ENCODE measurements at places on chromosomes 7 and 10.

DNA sequence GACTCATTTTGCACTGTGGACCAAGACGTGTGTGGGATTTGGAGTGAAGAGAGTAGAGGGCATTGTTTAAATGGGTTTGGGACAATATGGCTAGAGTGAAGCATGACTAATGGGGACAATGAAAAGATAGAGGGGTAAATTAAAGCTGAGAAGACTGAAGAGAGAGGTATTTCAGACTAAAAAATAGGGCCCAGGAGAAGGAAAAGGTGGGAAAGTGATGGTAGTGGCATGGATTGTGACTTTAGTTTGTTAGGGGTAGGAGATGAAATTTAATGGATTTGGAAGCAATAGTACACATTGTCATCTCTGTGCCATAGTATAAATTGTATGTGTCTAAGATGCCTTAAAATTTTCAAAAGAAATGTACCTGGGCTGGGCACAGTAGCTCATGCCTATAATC lies 18.2 kb downstream of the CDK1 start:
- DNase-seq, result no peak

DNA sequence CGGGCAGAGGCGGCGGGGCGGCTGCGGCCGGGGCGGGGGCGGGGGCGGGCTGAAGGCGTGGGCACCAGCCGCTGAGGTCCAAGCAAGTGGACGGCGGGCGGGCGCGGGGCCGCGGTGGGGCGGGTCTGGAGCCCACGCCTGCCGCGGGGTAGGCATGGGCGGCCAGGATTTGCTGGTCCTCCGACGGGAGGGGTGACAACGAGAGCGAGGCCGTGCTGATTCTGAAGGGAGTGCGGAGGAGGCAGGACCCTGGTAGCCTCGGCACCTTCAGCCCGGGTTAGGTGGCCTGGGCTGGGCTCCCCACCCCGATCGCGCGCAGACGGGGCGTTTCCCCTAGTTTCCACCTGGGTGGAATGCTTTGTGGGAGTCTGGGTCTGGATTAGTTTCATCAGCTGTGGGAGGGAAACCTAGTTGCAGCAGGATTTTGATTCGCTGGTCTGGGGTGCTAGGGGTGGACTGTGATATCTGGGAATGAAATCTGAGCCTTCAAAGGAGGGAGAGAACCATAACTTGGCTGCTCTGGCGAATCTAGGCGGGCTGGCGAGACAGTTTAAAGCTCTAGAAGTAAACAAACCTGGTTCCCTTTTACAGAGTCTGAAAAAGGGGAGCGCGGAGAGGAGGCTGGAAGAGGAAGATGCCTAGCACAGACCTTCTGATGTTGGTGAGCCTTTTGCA lies 609 bp downstream of the SGPL1 start:
- peak; percentile 36 for DNase-seq

DNA sequence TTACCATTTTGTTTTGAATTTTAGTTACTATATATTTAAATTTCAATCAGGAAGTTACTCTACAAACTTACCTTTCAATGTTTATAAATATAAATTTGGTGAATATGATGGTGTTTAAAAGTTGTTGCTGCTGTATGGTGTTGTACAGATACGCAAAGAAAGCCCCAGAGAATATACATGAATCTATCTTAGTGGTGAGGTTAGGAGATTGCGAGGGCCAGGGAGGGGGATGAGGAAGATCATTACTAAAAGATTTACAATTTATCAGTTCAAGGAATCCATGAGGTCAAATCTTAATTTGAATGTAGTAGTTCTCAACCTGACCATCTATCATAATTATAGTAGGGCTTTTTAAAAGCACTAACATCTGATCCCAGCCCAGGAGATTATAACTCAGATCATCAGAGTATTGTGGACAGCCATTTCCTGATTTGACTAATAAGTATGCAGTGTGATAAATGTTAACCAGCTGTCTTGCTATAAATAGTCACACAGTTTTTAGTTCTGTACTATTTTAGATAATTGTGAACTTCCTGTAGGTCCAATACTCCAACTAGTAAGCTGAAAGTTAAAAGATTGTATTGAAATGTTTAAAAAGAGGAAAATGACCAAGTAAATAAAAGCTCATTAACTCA lies 23.6 kb downstream of the FAM3C start:
- peak; percentile 40 for DNase-seq

DNA sequence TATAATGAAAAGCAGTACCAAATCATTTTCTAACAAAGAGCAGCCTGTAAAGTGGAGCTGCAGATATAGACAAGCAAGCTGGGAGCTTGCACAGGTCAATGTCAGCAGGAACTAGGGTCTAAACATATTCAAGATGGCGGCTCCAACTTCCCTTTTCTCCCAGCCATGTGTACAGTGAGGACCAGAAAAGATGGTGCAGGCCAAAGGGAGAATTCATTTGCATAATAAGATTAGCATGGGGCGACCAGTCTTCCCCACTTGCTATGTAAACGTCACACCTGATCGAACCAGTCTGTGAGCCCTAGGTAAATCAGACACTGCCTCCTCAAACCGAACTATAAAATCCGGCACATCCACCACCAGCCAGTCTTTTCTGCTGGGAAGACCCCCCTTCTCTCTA lies 4.4 kb upstream of the RAPGEF5 start:
- DNase-seq, result no peak

- DNase-seq, result no peak
These were observed 9.2 kb downstream of the NPFFR1 start for GRCh38 chr10:70274643-70275042.

GRCh38 chr7:51077987-51078370 lies 238.6 kb downstream of the COBL start:
- DNase-seq, result no peak

DNA sequence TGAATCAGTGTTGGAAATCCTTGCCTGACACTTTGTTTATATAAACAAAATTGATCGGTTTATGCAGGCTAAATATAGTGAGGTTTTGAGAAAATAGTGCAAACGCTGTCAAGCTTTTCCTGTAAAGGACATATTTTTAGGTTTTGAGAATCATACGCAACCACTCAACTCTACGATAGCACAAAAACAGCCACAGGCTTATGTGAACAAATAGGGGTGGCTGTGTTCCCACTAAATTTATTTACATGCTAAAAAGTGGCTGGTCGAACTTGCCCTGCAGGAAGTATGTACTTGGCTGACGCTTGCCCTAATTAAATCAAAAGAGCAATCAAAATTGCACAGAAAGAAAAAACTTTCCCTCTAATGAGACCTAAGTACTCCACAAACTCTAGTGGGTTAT lies 234.7 kb upstream of the CACNA2D1 start:
- no peak for DNase-seq

DNA sequence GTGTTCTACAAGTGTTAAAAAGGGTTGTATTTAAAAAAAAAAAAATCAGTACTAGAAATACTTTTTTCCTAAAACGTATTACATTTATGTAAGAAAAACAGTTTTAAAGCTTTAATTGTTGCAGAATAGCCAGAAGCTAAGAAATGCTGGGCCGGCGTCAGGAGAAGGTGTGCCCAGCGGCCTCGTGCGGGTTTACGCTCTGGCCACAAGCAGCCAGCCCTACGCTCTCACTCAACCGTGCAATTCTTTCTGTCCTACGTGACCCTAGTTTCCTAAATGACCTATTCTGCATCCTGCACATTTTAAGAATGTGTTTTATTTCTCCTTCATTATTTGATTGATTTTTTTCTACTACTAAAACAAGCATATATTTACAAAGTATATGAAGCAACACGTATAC lies 279.7 kb upstream of the KLF14 start:
- no peak for DNase-seq

DNA sequence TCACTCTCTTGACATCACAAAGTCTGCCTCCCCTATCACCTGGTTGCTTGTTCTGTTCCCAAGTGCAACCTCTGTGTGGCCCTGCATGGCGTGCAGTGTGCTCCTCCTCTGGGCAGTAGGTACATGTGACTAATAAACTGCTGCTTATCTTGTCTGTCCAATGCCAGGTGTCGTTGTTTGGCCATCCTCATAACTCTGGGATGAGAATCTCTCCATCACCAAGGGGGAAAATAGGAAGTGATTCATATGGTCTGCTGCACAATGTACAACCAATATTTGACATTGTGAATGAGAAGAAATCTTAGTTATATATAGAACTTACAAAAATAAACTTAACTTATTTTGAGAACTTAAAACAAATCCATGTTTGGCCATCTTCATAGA lies 135.2 kb downstream of the INHBA start:
- no peak for DNase-seq

GRCh38 chr10:125344573-125345171 lies 184.3 kb upstream of the CTBP2 start:
- no peak for DNase-seq

DNA sequence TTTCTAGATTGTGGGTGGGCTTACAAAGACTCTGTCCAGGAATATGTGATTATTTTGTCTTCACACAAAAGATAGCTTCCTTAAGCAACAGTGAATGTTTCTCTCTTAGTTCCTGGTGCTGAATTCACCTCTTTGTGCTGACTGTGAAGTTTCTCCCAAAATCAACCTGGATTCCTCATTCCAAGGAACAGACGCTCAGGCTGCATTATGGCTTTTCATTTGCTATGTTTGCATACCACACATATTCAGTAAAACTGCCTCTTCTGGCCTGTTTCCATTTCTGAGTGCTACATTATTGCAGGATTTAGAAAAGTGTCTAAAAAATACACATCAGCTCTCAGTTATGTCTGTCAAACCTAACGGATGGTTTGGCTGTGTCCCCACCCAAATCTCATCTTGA lies 21.5 kb downstream of the MACROH2A2 start:
- no peak for DNase-seq

GRCh38 chr7:73977619-73978618 lies 50.1 kb upstream of the ELN start:
- no peak for DNase-seq

DNA sequence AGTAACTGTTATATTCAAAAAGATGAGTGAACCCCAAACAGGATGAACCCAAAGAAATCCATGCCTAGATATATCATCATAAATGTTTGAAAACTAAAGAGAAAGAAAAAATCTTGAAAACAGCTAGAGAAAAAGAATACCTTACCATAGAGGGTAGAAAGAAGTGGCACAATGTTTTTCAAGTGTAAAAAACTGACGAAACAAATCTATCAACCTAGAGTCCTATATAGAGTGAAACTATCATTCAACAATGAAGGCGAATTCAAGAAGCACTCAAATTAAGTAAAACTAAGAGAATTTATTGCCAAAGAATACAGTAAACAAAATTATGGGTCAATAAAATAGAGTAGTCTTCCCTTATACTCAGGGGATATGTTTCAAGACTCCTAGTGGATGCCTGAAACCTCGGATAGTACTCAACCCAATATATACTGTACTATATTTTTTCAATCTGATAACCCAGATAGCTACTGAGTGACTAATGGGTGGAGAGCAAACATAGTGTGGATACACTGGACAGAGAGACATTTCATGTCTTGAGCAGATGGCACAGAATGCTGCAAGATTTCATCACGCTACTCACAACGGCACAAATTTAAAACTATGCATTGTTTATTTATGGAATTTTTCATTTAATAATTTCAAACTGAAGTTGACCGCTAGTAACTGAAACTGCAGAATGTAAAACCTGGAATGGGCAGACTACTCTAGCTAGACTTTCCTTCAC lies 52.6 kb upstream of the TMEM106B start:
- no peak for DNase-seq

DNA sequence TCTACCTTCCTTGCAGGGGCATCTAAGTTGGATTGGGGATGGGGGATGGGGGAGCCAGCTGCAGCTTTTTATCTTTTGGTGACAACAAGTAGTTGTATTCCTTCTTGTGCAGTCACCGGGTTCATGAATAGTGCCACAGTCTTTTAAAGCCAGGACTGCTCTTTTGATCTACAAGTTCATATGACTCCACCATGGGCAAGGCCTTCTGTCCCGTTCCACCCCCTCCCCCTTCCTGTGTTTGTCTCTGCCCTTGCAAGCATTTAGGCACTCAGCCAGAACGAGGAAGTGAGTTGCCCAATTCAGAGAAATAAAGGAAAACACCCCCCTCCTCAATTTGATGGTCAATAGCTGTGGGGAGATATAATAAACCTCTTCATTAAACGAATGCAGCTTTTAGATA lies 44.8 kb upstream of the EGR2 start:
- no peak for DNase-seq

DNA sequence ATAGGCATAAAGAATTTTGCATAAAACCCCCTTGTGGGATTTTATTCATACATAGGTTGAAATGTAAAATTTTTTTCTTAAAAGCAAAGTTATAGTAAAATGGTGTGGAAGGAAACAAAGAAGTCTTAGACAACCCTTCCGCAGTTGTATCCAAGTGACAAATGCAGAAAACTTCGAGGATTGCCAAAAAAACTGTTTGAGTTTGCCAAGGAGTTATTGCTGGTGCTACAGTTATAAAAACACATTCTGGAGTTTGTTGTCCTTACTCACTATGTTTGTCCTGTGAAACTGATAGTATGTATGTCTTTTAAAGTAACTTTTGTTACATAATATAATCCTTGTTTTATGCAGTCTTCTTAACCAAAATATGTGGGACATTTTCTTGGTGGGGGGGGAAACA lies 120.3 kb downstream of the FOXP2 start:
- no peak for DNase-seq

- no peak for DNase-seq
These were observed 90.2 kb downstream of the SH3PXD2A start for GRCh38 chr10:103765168-103765567.

GRCh38 chr10:86056672-86057071 lies 309.9 kb downstream of the GRID1 start:
- no peak for DNase-seq

- no peak for DNase-seq
These were observed 182.2 kb downstream of the WDR11 start for GRCh38 chr10:121033366-121033765.

GRCh38 chr10:131743190-131744151 lies 157.3 kb upstream of the PPP2R2D start:
- DNase-seq, result no peak

- no peak for DNase-seq
These were observed 37.6 kb downstream of the SORCS3 start for GRCh38 chr10:104678658-104679057.

DNA sequence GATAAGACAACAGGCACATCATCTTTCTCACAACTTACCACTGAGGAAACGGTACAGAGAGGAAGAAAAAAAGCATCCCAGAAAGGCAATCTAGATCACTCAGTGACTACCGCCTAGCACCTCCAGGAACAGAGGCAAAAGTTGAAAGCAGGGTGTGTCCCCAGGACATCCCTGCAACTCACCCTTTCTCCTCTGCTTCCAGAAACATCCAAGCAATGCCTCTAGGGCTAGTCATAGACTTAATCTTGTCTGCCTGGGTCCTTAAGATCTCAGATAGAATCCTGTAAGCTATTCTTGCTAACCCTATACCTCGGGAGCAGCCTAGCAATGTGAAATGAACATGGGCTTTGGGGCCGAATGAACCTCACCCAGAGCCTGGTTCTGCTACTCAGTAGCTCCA lies 18.8 kb upstream of the PDCD4 start:
- no peak for DNase-seq

- no peak for DNase-seq
These were observed 88.1 kb downstream of the COBL start for GRCh38 chr7:51228386-51228958.

GRCh38 chr10:74227697-74228424 lies 76.8 kb downstream of the ADK start:
- peak; percentile 61 for DNase-seq

DNA sequence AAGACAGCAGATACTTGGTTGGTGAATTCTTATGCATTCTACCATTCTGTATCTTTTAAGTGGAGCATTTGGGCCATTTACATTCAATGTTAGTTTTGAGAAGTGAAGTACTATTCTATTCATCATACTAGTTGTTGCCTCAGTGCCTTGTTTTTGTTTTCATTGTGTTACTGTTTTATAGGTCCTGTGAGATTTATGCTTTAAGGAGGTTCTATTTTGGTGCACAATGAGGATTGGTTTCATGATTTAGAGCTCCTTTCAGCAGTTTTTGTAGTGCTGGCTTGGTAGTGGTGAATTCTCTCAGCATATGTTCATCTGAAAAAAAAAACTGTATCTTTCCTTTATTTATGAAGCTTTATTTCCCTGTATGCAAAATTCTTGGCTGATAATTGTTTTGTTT lies 23.3 kb upstream of the WNT2 start:
- DNase-seq, result no peak
